ENCODE measurements at places on chromosomes 7 and 10.

- no peak for DNase-seq
Measured at GRCh38 chr10:47450442-47450841, 33.5 kb downstream of the ANXA8 start.

DNA sequence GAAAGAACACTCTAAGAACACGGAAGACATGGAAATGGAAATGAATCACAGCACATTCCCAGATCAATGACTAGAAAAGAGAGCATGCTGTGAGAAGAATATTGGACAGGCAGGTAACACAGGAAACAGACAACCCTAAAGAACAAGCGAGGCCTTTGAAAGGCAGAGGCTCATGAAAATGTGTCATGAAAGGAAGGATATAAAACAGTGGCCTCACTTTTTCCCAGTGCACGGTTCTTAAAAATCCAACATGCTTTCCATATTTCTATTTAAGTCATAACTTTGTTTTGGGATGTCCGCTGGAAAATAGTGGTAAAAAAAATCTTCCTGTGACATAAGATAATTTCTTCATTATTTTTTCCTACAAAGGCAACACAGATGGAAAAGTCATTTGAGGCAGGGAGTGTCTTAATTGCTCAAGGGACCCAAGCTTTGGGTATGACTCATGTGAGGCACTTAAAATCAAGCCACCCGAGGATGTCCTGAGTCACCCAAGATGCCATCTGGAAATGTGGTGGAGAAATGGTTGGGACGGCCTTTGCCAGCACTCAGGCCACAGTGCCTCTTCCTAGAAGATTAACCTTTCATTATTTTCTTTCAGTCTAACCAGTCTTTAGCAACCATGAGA lies 17.0 kb downstream of the ITIH5 start:
- DNase-seq: no peak

GRCh38 chr10:15485684-15486316 lies 114.7 kb upstream of the FAM171A1 start:
- no peak for DNase-seq

DNA sequence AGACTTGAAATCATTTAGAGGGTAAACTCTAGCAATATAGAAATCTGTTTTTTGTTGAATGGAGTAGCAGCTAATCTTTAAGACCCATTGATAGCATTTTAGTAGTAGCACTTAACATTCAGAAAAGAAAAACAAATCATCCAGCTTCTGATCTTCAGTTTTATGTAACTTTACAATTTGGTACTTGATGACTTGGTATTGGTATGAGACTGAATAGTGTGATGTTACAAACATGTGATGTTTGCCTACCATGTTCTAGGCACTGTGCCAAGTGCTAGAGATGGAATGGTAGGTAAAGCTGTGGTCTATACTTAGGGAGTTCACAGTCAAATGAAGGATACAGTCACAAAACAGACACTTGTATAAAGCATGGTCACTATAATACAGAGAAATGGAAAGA lies 21.3 kb downstream of the ZEB1 start:
- DNase-seq: no peak

GRCh38 chr10:110859206-110859972 lies 12.3 kb upstream of the PDCD4 start:
- DNase-seq: no peak

- no peak for DNase-seq
Measured at GRCh38 chr7:128172963-128173362, 68.1 kb upstream of the LEP start.

GRCh38 chr10:52469970-52470705 lies 156.1 kb downstream of the DKK1 start:
- no peak for DNase-seq
